ENCODE measurements at places on chromosomes 2 and 18.

- DNase-seq, result no peak
Measured at GRCh38 chr2:178279636-178280035, 85.3 kb downstream of the OSBPL6 start.

- DNase-seq, result no peak
Measured at GRCh38 chr2:40516604-40517003, 64.7 kb upstream of the SLC8A1 start.

- no peak for DNase-seq
Measured at GRCh38 chr2:207722773-207723424, 11.5 kb downstream of the CCNYL1 start.

GRCh38 chr2:130759906-130760753 is 4.8 kb downstream of the AMER3 start:
- DNase-seq, result no peak

- peak; percentile 13 for DNase-seq
Measured at GRCh38 chr18:45974088-45974536, 7.0 kb upstream of the EPG5 start.

- no peak for DNase-seq
Measured at GRCh38 chr2:11406958-11407381, 59.0 kb downstream of the E2F6 start.

- DNase-seq, result no peak
Measured at GRCh38 chr18:78160961-78161656, 818.5 kb upstream of the SALL3 start.

GRCh38 chr2:203432811-203433210 is 102.3 kb downstream of the RAPH1 start:
- no peak for DNase-seq

- DNase-seq, result no peak
Measured at GRCh38 chr2:229096409-229097066, 174.5 kb downstream of the PID1 start.

- no peak for DNase-seq
Measured at GRCh38 chr2:133360190-133360589, 208.1 kb downstream of the NCKAP5 start.

DNA sequence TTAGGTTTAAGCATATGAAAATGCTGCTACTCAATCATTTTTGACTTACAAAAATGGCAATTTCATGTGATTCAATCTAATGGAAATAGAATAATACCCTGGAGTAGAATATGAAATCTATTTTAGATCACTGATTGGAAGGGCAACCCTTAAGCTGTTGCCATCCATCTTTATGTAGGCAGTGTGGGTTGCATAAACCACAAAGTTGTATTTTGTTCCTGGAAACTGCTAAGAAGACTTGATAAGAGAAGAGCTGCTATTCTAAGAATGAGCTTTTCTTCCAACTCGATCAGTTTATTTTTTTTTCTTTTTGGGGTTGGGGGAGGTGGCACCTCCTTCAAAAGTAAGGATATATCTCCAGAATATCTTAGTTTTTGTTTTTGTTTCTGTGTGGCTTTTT is 60.2 kb downstream of the CAVIN2 start:
- DNase-seq, result no peak

- no peak for DNase-seq
Measured at GRCh38 chr2:26609839-26610277, 31.3 kb downstream of the CIB4 start.

- no peak for DNase-seq
Measured at GRCh38 chr18:8175501-8176061, 433.7 kb upstream of the RAB12 start.

DNA sequence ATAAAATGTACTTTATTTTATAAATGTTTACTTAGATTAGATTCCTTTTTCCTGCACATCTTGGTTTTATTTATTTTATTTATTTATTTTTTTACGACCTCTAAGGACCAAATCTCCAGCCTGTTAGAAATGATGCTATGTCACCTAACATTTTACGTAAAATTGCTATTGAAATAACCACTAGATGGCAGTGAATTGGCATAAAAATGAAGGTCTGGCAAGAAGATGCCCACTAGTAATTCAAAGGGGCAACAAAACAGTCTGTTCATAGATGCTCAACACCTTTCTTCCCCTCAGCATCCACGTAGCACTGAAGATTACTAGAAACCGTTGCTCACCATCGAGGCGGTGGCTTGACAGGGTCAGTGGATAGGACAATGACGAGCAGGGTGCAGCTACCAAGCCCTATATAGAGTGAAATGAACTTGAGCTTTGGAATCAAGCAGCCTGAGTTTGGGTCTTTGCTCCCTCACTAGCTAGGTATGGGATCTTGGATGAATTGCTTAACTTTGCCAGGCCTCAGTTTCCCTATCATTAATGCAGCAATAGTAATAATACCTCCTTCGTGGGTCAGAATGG is 128.7 kb upstream of the L3MBTL4 start:
- DNase-seq, result no peak

DNA sequence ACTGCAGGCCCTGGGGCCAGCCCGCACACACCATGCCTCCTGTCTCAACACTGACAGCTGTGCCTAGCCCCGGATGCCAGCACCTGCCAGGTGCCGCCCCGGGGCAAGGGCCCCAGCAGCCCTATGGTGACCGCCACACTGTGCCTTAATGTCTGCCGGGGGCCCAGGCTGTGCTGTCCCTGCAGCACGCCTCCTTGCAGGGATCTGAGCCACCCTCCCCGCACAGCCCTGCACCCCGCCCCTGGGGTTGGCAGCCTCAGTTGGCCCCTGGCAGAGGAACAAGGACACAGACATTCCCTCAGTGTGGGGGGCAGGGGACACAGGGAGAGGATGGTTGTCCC is 8.5 kb upstream of the CAPN10 start:
- no peak for DNase-seq

DNA sequence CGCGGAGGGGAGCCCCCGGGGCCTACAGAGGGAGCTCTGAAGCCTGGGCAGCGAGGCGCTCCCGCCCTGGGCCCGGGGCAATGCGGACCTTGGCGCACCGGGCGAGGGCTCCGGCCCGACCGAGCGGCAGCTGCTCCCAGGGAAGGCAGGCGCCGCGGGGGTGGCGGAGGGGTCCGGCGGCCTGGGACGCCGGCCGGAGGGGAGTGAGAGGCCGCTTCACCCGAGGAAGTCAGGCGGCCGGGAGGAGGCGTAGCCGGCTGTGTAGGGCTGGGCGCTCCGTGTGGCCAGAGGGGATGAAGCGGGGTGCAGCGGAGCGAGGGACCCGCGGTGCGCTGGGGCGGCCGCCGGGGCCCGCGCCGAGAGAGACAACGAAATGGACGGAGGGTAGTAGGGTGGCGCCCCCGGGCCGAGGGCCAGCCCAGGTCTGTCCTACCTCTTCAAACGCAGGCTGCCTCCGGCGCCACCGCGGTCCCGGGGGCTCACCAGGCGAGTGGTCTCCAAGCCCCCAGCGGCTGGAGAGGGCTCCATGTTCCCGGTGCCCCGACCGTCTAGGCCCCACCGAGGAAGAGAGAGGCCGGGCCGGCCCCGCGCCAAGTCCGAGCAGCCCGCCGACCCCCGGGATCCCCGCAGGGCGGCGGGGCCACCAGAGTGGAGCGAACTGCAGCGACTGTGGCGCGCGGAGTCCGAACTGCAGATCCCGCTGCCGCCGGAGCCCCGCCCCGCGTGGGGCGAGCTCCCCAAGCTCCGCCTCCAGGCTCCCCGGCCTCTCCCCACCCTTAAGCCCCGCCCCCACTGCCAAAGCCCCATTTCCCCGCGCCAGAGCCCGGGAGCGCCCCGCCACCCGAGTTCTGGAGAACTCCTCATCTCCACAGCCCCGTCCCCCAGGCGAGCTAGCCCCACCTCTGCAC is at the start of gene SLC30A3:
Gene SLC30A3, minus strand, starts transcription at position 669 of the 908 bp plus-strand sequence. Its CDS starts 141 bp downstream, at position 528.
- DNase-seq, result peak; percentile 58

DNA sequence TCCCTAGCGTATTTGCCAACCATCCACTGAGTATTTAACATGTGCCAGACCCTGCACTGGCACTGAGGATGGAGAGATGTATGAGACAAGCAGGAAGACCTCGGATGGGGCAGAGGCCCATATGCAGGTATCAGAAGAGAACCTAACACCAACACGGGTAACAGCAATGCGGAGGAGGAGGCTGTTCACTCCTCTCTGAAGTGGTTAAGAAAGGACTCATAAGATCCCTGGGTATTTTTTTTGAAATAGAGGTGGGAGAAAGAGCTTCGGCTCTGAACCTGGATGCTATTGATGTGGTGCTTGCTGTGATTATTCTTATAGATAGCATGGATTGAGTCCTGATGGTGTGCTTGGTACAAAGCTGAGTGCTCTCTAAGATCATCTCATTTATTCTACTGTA is 418.3 kb downstream of the LPIN1 start:
- DNase-seq, result no peak

- DNase-seq, result no peak
Measured at GRCh38 chr18:58025733-58026132, 18.3 kb upstream of the NEDD4L start.

- no peak for DNase-seq
Measured at GRCh38 chr18:58584200-58585127, 44.4 kb downstream of the ALPK2 start.

GRCh38 chr2:199144036-199144435 is 313.7 kb downstream of the SATB2 start:
- no peak for DNase-seq

GRCh38 chr2:39435741-39436591 is 1.1 kb downstream of the MAP4K3 start:
- DNase-seq, result no peak

DNA sequence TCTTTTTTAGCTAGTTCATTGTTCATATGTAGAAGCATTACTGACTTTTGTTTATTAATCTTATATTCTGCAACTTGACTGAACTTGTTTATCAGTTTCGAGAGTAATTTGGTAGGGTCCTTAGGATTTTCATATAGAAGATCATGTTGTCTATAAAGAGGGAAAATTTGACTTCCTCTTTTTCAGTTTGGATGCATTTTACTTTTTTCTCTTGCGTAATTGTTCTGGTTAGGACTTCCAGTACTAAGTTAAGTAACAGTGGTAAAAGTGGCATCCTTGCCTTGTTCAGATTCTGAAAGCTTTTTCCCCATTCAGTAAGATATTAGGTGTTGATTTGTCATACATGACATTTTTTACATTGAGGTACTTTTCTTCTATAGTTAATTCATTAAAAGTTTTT is 726.0 kb downstream of the KCNJ3 start:
- DNase-seq, result no peak

Data from NCI-H1930 (cell line).